ENCODE measurements at places on chromosomes 3 and 15. TPM values are rescaled to one million over a fixed set of nuclear protein-coding genes. Genes with fewer than 3 reads are reported as not detected.

- no peak for DNase-seq
These were observed 12.6 kb downstream of the ALAS1 start for GRCh38 chr3:52210550-52211046.

- DNase-seq: no peak
These were observed 61.3 kb upstream of the MME start for GRCh38 chr3:155018621-155019330.

DNA sequence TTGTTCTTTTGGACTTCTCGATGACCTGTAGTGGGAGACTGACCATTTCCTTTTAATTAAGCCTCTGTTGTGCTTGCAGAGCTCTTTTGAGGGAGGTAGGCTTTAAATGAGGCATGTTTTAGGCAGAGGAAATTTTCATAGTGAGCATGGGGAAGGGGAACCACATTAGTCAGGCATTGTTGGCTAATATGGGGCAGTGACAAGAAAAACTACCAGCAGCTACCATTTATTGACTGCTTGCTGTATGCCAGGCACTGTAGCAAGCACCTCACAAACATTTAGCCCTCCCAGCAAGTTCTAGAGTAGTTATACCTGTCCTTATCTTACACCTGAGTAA lies 10.9 kb downstream of the ATG7 start:
- DNase-seq: no peak

GRCh38 chr15:73022161-73022560 lies 30.1 kb upstream of the NEO1 start:
- no peak for DNase-seq

DNA sequence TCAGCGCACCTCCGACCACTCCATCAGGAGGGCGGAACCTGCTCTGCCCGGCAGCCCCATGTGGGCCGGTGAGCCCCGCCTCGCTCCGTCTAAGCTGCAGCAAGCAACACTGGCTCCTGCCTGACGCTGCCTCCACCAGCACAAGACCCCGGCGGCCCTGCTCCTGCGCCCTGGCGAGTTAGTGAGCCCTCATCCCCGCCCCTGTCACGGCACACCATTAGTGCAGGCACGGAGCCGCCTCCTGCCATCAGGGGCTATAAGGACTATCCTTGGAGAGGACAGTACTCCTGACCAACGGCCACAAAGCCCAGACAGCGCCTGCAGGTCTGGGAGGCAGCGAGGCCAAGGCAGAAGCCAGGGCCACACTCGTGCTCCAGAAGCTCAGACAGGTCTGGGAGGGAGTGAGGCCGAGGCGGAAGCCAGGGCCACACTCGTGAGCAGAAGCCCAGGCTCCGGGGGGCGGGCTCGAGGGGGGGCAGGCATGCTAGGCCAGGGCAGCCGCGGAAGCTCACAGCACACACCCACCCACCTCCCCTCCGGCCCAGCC lies 39.4 kb downstream of the TNK2 start:
- DNase-seq: no peak

Gene SLC6A20
- polyA plus RNA-seq: 0.07 TPM

Gene OR4F6
- not detected for polyA plus RNA-seq

Gene TTLL13
- polyA plus RNA-seq: 0.13 TPM
